ENCODE measurements at places on chromosomes 16 and 17.

- no peak for DNase-seq
These were observed at the start of gene SLC4A1 for GRCh38 chr17:44267818-44268490. SLC4A1 (minus strand) TSS chr17:44268135; CDS start chr17:44262866, 5,269 bp downstream.

GRCh38 chr17:82487910-82488309, 29.4 kb downstream of the NARF start:
- no peak for DNase-seq

DNA sequence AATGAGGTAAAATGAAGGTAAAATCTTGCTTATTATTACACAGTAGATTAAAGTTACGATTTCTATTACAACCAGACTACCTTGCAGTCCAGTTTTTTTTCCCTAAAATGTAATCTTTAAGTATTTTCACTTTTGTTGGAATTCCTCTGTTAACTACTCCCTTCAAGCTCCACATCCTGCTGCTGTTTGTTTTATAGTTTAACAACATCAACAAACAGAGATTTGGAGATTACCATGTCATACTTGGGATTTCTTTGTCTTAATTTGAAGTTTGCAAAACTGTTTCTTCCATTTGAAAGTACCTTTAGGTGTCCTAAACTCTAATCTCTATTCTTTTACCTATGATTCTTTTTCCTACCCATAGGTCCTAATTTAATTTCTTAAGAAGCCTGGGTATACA, 83.3 kb downstream of the ABHD15 start:
- no peak for DNase-seq

DNA sequence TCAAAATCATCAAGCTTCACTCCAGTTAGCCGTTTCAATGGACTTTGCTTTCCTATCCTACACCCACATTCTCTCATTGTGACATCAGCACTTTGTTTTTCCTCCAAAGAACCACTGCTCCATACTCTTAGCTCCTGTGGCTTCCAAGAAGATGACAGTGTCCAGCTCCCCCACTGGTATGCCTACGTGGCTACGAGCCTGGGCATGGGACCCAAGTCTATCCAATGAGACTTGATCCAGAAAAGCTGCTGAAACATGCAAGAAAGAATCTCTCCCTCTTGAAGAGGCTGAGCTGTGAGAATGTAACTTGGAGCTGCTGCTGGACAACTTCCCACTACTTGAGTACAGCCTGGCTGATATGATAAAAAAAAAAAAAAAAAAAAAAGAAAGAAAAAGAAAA, 9.4 kb downstream of the TOX3 start:
- DNase-seq, result no peak

DNA sequence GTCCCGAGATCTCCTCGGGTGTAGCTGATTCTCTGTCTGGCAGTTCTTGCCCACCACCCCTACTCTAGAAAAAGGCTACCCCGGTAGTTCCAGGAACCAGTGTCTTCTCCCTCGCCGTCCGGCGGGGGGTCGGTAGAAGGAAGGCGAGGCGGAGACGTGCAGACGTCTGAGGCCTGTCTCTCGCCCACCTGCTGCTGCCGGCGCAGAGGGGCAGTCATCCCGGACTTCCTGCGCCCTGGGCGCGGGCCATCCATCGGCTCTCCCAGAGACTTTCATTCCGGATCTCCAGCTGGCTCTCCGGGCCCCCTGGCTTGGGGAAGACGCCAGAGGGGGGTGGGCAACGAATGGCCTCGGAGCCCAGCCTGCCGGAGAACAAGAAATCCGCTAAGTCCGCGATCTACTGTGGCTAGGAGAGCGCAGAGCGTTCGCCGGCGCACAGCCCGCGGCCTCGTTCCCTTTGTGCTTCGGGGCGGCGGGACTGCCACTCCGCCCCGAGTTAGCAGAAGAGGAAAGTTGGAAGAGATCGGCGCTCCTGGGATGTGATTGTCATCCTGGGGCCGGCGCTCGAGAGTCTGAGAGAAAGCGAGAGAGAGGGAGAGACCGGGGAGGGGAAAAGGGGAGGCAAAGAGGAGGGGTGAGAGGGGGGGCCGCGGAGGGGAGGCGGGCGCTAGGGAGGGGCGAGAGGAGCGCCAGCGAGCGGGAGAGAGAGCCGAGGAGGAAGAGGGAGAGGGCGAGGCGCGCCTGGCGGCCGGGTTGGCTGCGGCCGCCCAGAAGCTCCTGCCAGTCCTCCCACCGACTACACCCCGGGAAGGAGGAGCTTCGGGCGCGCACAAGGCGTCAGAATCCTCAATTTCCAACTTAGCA, at the start of gene IRX5:
Gene IRX5, plus strand, starts transcription at position 861 of the 864 bp plus-strand sequence. CDS start 334 bp downstream, outside the sequence.
- DNase-seq, result peak; percentile 91

- DNase-seq, result no peak
These were observed 6.1 kb upstream of the HIC1 start for GRCh38 chr17:2048805-2049204.

DNA sequence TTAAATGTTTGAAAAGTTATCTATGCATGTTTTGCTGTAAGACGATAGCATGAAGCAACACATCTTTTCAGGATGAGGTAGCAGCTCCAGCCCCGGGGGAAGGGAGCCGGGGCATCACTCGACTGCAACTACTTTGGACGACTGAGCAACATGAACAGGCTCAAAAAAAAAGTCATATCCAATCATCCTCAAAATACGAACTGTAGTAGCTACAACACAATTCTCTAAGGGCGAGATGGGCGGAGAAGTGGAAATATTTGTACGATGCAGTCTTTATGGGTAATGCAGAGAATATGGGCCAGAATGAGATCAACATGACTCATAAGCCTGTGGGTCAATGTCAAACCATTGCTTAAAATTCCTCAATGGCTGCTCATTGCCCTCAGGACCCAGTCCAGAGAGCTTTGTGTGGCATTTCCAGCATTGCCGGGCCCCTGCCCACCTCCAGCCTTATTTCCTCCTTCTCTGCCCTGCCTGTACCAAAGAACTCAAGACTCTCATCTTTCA, 17.7 kb upstream of the SMURF2 start:
- no peak for DNase-seq

DNA sequence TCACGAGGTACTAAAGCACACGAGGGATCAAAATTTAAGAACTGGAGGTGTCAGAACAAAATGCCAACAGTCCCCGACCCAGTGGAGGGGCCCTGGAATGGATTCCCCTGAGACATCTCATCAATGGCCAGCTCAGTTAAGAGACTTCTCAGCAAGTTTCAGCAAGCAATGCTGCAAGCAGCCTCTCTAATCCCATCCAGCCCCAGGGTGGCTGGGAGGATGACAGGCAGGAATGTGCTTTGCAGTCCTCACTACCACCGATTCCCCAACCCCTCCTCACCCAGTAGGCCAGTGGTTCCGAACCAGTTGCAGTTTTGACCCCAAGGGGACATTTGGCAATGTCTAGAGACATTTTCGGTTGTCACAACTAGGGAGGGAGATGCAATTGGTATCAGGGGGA, 8.7 kb downstream of the GPRC5B start:
- no peak for DNase-seq

GRCh38 chr17:79154951-79155585, 80.4 kb downstream of the ENGASE start:
- DNase-seq, result no peak

DNA sequence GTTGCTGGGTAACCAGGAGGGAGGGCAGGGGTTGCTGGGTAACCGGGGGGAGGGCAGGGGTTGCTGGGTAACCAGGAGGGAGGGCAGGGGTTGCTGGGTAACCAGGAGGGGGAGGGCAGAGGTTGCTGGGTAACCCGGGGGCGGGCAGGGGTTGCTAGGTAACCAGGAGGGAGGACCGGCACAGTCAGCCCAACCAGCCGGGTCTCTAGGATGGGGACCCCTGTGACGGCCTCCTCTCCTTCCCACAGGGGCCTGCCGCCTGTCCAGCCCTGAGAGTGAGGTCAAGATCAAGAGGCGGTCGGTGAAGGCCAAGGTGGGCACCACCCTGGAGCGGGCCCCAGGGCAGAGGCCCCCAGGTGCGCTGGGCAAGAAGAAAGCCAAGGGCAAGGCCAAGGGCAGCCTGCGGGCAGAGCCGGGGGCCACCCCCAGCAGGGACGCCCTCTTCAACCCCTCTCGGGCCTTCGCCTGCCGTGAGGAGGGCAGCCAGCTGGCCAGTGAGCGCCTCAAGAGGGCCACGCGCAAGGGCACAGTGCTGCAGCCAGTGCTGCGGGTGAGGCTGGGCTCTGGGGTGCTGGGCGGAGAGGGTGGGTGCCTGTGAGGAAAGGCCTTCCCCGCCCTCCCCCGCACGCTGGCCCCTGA, 54.6 kb downstream of the ACTG1 start:
- DNase-seq, result no peak

DNA sequence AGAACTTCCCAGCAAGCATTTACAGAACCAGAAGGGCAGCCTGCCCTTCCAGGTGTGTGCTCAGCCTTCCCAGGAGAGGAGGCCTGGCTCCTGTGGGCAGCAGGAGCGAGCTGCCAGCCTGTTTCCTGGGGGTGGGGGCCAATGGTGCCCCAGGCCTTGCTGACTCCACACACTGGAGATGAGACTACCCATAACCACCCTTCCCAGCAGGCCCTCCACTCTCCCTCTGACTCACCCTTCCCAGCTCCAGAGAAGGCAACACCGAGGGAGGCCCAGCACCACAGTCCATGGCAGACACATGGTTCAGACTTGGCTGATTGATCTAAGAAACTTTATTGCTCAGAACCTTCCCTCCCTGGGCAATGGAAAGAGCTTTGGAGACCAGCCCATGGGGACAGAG, 1.8 kb upstream of the PRSS53 start:
- DNase-seq, result no peak

- DNase-seq, result no peak
These were observed 8.9 kb downstream of the GNGT2 start for GRCh38 chr17:49201481-49201927.

GRCh38 chr17:63455417-63455816, 9.3 kb upstream of the CYB561 start:
- DNase-seq, result no peak

- DNase-seq, result no peak
These were observed 271.5 kb downstream of the PHKB start for GRCh38 chr16:47732523-47733111.

- DNase-seq, result no peak
These were observed 8.9 kb upstream of the ITGAM start for GRCh38 chr16:31250782-31251384.
